ENCODE measurements at places on chromosomes 1 and 21. TPM values are rescaled to one million over a fixed set of nuclear protein-coding genes. Genes with fewer than 3 reads are reported as not detected.

GRCh38 chr1:21754583-21754982 is 28.4 kb downstream of the USP48 start:
- H3K36me3 ChIP-seq: peaks cover 20% of the 10 kb centered on the region
- no peaks in the 10 kb centered on the region for H3K27me3 ChIP-seq
- H3K4me1 ChIP-seq: no peaks in the 10 kb centered on the region
- H3K4me3 ChIP-seq: no peak overlapping the region

DNA sequence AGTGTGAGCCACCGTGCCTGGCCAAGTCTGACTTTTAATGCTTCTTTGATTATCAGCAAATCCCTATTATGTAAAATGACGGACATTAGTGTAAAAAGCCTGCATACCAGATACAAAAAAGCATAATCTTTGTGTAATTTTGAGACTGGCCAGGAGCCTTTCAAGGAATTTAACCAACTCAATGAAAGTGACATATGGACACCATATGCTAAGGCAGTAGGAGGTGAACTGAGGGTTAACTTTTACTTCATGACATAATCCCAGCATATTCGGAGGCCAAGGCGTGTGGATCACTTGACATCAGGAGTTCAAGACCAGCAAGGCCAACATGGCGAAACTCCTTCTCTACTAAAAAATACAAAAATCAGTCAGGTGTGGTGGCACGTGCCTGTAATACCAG is 94.6 kb downstream of the EIF4G3 start:
- H3K4me1 ChIP-seq: no peaks in the 10 kb centered on the region
- no peak overlapping the region for H3K4me3 ChIP-seq
- no peak overlapping the region for H3K27ac ChIP-seq
- no peaks in the 10 kb centered on the region for H3K27me3 ChIP-seq

DNA sequence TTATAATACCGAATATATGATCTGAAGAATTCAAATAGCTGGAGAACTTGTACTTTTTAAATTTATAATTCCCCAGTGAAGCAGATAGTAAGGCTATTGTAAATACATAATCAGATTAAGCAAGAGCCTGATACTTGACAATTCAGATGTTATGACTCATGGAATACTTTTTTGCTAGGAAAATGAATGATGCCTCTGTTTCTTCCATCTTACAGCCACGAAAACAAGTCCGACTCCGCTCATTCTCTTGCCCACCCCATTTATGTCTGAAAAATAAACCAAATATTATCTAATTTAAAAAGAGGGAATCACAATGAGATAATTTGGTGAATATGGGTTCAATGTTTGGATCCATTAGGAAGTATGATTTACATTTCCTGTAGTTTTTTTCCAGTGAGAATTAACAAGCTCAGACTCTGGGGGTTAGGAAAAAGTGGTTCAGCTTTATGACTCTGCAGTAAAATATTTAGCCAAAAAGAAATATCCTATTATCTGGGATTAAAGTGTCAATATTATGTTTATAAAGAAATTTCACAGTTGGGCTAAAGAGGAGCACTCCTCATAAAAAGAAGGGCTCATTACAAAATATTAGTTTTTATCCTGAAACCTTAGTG is 50.4 kb upstream of the DAB1 start:
- H3K4me1 ChIP-seq: no peaks in the 10 kb centered on the region
- no peak overlapping the region for H3K27ac ChIP-seq
- H3K36me3 ChIP-seq: no peaks in the 10 kb centered on the region
- H3K4me3 ChIP-seq: no peak overlapping the region

Gene NDUFS2
- total RNA-seq: 129 TPM

Gene LCE1E
- total RNA-seq: not detected

DNA sequence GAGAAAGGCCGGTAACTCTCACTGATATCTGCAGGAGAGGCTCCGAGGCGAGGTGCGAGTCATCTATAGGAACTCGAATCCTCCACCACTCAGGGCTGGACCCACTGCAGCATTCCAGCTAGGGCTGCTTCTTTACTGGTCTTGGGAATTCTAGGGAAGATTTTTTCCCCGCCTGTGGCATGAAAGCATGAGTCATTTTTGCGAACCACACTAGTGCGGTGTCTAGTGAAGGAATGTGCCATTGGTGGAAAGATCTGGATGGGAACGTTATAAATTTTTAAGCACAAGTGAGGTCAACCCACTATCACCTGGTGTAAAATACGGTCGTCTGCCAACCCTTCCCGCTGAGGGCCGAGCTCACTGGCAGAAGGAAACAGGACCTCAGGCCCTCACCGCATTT is 49.7 kb downstream of the SYF2 start:
- H3K36me3 ChIP-seq: no peaks in the 10 kb centered on the region
- no peaks in the 10 kb centered on the region for H3K27me3 ChIP-seq
- no peak overlapping the region for H3K4me3 ChIP-seq
- peaks cover 22% of the 10 kb centered on the region for H3K4me1 ChIP-seq

- H3K27ac ChIP-seq: no peak overlapping the region
- DNase-seq: no peak
- no peaks in the 10 kb centered on the region for H3K27me3 ChIP-seq
- no peaks in the 10 kb centered on the region for H3K36me3 ChIP-seq
- H3K4me3 ChIP-seq: no peak overlapping the region
- H3K4me1 ChIP-seq: no peaks in the 10 kb centered on the region
Measured at GRCh38 chr1:219422811-219423598, 189.9 kb downstream of the ZC3H11B start.

GRCh38 chr21:29219165-29219770 is 79.5 kb upstream of the BACH1 start:
- H3K27ac ChIP-seq: no peak overlapping the region
- no peak for DNase-seq
- no peak overlapping the region for H3K4me3 ChIP-seq
- no peaks in the 10 kb centered on the region for H3K27me3 ChIP-seq
- no peaks in the 10 kb centered on the region for H3K4me1 ChIP-seq
- H3K36me3 ChIP-seq: no peaks in the 10 kb centered on the region

GRCh38 chr1:172105230-172105629 is 263.9 kb downstream of the DNM3 start:
- no peak overlapping the region for H3K27ac ChIP-seq
- DNase-seq: no peak
- H3K36me3 ChIP-seq: no peaks in the 10 kb centered on the region
- no peaks in the 10 kb centered on the region for H3K27me3 ChIP-seq
- no peaks in the 10 kb centered on the region for H3K4me1 ChIP-seq

DNA sequence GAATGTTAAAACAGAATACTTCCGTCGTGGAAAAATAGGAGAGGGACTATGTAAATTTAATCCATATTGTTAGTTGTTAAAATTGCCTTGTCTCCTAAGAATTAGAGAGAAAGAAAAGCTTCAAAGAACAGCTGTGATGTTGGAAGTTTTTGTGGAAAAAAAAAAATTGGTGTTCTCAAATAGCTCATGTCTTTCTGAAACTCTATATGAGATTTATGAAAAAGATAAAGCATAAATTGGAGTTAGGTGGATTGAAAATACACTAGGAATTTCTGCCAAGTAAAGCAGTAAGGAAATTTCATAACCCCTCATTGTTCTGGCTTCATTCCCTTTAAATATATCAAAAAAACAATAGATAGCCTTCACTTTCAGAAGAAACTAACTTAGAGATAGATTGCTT is 274.0 kb upstream of the ADAMTS5 start:
- no peaks in the 10 kb centered on the region for H3K27me3 ChIP-seq
- no peaks in the 10 kb centered on the region for H3K36me3 ChIP-seq
- no peak overlapping the region for H3K27ac ChIP-seq

GRCh38 chr1:224809613-224810012 is 119.9 kb upstream of the DNAH14 start:
- no peaks in the 10 kb centered on the region for H3K27me3 ChIP-seq
- no peak overlapping the region for H3K4me3 ChIP-seq
- no peak overlapping the region for H3K27ac ChIP-seq
- no peaks in the 10 kb centered on the region for H3K4me1 ChIP-seq

- no peak overlapping the region for H3K4me3 ChIP-seq
- H3K27me3 ChIP-seq: no peaks in the 10 kb centered on the region
- no peak for DNase-seq
- no peak overlapping the region for H3K27ac ChIP-seq
Measured at GRCh38 chr1:161498646-161499045, 6.6 kb upstream of the FCGR2A start.

DNA sequence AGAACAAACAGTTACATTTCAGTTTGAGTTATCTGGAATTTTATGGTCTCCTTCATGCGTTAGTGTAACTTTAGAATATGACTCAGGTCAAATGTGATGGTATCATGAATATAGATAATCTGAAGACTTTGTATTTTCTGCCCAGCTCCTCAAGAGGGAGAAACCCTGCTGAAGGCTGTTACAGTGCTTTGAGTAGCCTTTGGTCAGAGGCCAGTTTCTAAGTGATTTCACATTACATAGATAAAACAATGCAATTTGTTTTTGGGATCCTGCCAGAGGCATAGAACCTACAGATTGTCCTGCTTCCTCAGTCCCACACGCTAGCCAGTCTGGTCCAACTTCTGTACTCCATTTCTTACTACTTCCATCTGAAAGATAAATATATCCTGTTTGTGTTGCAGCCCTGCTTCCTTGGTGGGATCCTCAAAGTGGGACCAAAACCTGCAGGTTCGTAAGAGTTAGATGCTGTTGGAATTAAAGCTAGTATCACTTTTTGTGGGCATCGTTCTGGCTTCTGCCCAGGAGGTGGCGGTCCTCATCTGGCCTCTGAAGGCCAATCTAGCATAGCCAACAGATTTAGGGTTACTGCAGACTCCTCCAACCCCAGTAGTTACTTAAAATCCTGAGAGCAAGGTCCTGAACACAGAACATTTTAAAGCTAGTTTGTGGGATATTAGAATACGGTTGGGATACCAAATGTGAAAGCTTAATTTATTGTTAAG is 645.8 kb upstream of the USP24 start:
- H3K27ac ChIP-seq: no peak overlapping the region
- H3K27me3 ChIP-seq: no peaks in the 10 kb centered on the region
- no peak overlapping the region for H3K4me3 ChIP-seq
- no peaks in the 10 kb centered on the region for H3K4me1 ChIP-seq
- no peaks in the 10 kb centered on the region for H3K36me3 ChIP-seq

DNA sequence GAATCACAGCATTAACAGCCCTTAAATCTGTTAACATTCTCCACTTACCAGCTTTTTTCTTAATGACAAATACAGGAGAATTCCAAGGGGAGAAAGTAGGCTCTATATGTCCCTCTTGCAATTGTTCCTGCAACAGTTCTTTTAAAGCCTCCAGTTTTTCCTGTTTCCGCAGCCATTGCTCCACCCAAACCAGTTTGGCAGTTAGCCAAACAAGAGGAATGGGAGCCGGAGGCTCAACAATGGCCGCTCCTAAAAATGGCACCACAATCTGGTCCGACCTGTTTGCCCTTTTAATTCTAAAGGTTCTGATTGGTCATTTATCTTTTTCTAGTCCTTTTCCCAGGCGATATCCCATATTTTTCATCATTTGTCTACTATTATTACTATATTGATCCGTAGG is 14.0 kb upstream of the L1TD1 start:
- no peak for DNase-seq
- H3K4me1 ChIP-seq: no peaks in the 10 kb centered on the region
- H3K27me3 ChIP-seq: no peaks in the 10 kb centered on the region

DNA sequence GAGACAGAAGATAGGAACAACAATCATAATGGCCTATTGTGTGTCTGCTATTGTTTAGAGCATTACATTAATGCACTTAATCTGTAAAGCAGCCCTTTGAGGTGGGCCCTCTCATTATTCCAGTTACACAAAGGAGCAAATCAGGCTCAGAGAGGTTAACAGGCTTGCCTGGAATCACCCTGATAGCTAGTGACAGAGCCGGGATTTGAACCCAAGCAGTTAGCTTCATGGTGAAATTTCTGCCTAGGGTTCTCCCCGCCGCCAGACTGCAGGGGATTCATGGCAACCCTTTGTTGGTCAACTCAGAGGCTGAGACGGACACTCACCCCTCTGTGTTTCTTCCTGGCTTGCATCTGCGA is 7.1 kb downstream of the HEYL start:
- no peaks in the 10 kb centered on the region for H3K36me3 ChIP-seq
- DNase-seq: no peak
- peak overlapping the region; percentile 61 for H3K4me3 ChIP-seq
- peaks cover 65% of the 10 kb centered on the region for H3K27me3 ChIP-seq
- H3K4me1 ChIP-seq: no peaks in the 10 kb centered on the region
- no peak overlapping the region for H3K27ac ChIP-seq

DNA sequence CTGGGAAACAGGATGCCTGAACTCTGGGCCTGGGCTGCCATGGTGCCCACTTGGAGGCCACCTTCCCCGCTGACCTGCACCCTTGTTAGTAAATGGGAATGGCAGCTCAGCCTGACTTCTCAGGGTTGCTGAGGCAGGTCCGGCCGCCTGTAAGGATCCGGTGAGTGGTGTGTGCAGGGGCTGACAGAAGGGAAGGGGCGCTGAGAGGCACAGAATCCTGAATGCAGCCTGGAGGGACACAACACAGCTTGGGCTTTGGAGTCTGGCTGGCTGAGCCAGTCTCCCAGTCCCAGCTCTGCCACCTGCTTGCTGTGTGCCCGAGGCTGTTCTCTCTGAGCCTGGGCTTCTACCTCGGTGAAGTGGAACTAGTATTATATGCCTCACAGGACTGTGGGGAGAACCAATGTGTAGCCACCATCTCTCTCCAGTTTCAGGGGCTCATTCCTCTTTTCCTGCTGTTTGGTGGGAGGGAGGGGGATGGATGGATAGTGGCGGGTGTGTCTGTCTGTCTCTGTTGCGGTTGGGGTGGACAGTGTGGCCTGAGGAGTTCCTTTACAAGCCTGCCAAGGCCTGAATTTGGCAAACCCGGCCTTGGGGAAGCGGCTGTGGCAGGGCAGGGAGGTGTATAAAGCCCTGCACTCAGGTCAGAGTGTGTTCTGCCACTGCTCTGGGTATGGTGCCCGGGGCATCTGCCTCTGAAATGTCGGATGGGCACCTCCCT is 18.0 kb downstream of the ADORA1 start:
- no peak for DNase-seq
- H3K27me3 ChIP-seq: peaks cover 12% of the 10 kb centered on the region
- no peaks in the 10 kb centered on the region for H3K36me3 ChIP-seq
- no peak overlapping the region for H3K4me3 ChIP-seq
- no peak overlapping the region for H3K27ac ChIP-seq

DNA sequence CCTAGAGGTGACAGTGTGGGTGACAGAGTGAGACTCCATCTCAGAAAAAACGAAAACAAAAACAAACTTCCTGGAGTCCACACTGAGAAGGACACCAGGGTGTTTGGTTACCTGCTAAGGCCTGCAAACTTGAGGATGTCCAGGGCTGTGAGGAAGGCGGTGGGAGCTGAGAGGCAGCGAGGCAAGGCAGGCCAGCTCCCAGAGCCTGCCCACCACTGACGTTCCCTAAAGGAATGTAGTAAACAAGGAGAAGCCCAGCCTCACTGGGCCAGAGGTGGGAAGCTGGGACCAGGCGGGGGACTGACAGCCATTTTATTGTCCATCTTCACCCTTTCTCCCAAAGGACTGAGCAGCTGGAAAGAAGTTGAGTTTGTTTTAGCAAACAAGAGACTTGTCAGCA is 24.1 kb downstream of the SHISA4 start:
- DNase-seq: no peak
- H3K4me3 ChIP-seq: no peak overlapping the region
- H3K36me3 ChIP-seq: no peaks in the 10 kb centered on the region
- no peak overlapping the region for H3K27ac ChIP-seq

Gene SPRR5
- total RNA-seq: not detected

Data from HepG2 (cell line).